ENCODE measurements at places on chromosomes 12 and 14.

- DNase-seq, result no peak
These were observed 236.7 kb downstream of the MDGA2 start for GRCh38 chr14:47438650-47439140.

- no peak for DNase-seq
These were observed 26.2 kb upstream of the TUNAR start for GRCh38 chr14:95850429-95850828.

- no peak for DNase-seq
These were observed 24.3 kb downstream of the GPRC5A start for GRCh38 chr12:12915656-12916055.

GRCh38 chr14:56002876-56003625 is 115.2 kb upstream of the PELI2 start:
- no peak for DNase-seq

GRCh38 chr14:68627868-68628604 is 164.8 kb downstream of the ZFP36L1 start:
- DNase-seq, result peak; percentile 82

- DNase-seq, result no peak
These were observed 10.7 kb upstream of the STX2 start for GRCh38 chr12:130849561-130850417.

DNA sequence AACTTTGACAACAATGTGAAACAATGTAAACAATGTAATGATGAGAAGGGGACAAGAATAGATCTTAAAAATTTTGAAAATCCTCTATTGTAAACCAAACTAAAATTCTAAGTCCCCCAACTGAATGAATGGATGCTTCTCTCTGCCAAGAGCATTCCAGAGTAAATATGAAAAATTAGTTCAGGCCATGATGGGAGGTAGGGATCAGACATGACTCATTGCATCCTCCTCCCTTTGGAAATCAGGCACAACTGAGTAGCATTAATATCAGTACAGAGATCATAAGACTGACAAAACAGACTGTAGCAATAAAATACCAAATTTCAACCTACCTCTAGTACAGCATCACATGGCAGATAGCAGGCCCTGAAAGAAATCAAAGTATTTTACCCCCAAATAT is 559.9 kb downstream of the C12orf50 start:
- no peak for DNase-seq

DNA sequence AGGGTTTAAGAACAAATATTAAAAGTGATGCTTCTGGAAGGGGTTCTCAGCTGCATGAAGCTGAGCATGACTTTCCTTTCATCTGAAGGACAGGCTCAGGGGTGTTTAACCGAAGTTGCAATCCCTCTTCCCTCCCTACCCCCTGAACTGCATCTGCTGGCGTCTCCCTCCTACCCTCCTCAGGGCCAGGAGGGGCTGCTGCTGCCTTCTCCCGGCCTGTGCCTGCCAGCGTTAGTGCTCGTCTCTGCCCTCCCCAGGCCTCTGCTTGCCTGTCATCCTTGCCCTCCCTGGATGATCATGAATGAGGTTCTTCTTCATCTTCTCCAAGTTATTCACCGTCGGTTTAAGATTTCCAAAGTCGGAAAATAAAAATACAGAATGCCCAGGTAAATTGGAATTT is 12.2 kb downstream of the SMOC1 start:
- DNase-seq, result no peak

GRCh38 chr12:12326262-12326661 is 23.8 kb downstream of the MANSC1 start:
- DNase-seq, result no peak

GRCh38 chr12:101619858-101620761 is 25.3 kb downstream of the MYBPC1 start:
- no peak for DNase-seq

DNA sequence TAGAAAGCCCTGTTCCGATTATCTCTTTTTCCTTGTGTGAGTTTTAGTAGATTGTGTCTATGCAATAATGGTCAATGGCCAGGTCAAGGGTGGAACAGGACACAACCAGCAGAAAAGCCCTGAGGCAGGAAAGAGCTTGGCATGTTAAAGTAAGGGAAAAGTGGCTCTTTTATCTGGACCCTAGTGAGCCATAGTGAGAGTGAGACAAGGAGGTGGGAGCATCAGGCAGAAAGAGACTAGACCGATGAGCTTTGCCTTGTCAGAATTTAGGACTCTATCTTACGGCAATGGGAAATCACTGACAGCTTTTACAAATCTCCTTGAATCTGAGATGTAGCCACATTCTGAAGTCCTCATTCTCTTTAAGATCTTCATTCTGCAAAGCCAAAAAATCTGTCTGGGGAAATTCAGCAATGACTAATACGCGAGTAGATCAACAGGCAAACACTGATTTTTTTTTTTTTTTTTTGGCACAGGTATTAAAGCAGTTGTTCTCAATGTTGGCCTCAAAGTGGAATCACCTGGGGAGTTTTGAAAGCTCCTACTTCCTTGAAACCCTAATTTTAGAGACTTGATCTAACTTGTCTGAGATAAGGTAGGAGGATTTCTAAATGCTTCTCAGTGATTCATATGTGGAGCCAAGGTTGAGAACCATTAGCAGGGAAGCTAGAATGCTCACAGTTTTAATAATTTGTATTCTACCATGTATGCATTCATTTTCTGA is 33.9 kb downstream of the TMEM19 start:
- DNase-seq, result no peak

DNA sequence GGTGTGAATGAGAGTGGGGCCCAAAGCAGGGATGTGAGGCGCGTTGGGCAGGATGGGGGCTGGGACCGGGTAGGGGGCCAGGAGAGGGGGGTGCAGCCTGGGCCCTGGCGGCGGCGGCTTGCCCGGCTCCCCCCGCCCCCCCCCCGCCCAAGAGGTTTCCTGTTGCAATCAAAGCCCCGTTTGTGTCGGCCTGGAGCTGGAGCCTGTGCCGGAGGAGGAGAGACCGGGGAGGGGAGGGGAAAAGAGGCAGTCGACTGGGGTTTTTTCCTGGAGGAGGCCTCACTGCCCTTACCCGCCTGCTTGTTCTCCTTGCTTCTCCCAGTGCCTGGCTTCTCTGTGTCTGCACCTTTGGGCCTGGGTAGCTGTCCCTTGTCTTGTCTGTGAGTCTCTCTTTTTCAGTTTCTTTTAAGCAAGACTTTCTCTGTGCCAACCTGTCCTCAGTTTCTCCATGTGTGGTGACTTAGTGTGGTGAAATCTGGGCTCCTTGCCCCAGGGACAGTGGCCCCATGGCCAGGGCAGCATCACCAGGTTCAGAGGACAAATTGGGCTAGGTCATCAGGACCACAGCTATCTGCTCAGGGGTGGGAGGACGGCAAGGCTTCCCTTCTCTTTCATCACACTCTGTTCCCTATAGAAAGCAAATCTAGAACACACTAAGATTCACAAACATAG is 8.5 kb downstream of the RARG start:
- no peak for DNase-seq

DNA sequence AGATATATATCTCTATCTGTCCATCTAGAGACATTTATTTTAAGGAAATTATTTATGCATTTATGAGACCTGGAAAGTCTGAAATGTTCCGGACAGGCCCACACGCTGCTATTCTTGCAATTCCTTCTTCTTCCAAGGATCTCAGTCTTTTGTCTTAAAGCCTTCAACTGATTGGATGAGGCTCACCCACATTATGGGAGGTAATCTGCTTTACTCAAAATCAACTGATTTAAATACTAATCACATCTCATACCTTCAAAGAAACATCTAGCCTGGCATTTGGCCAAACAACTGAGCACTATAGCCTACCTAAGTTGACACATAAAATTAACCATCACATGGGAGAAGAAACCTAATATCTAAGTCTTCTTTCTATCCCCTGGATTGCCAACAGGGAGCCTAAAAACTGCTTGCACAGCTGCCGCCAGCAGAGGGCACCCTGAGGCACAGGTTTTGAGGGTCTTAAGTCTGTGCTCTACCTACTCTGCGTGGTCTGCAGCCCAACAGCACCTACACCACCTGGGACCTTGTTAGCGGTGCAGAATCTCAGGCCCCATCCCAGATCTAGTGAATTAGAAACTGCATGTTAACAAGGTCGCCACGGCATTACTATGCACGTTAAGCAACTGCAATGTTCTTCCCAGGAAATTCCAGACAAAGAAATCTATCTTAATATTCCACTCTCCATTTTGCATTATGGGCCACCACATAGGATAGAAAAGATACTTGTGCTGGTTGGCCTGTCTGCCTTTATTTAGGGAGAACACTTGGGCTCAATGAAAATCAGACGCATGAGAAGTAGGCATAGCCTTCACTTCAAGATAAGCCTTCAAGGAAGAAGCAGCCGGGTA is 249.7 kb downstream of the FOXG1 start:
- DNase-seq, result peak; percentile 42

DNA sequence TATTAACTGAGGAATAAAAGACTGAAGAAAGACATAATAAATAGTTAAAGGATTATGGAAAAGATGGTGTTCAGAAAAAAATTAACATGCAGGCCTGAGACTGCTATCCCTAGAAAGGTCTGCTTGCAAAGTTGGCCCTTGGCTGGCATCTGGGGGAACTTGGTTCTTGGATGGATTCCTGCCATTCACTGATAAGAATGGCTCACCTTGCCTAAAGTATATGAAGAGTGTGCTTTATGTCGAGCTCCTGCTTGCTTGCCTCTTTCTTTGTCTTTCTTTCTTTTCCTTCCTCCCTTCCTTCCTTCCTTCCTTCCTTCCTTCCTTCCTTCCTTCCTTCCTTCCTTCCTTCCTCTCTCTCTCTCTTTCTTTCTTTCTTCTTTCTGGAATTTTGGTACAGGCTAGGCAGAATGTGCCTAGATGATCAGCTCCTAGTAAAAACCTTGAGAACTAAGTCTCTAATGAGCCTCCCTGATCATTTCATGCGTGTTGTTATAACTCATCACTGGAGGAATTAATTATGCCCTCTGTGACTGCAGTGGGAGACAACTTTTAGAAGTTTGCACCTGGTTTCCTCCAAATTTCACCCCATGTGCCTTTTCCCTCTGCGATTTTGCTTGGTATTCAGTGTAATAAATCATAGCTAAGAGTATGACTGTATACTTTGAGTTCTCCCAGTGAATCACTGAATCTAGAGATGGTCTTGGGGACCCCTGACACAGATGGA is 44.7 kb downstream of the IFT81 start:
- DNase-seq, result no peak

DNA sequence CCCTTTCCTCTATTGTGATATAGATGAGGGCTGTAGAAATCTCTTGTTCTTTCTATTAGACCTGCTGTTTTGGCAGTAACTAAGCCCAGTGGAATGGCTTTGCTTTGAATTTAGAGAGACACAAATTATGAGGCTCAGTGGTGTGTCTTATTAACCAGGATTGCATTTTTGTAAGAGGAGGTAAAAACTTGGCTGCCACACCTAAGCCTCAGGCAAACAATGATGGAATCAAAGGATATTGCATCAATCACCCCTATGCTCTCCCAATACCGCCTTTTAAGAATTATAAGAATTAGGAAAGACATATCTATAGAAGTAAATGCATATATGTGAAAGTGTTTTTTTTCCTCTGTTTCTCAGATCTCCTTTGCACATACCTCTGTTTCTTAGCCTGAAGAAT is 63.3 kb downstream of the ACSS3 start:
- DNase-seq, result no peak

DNA sequence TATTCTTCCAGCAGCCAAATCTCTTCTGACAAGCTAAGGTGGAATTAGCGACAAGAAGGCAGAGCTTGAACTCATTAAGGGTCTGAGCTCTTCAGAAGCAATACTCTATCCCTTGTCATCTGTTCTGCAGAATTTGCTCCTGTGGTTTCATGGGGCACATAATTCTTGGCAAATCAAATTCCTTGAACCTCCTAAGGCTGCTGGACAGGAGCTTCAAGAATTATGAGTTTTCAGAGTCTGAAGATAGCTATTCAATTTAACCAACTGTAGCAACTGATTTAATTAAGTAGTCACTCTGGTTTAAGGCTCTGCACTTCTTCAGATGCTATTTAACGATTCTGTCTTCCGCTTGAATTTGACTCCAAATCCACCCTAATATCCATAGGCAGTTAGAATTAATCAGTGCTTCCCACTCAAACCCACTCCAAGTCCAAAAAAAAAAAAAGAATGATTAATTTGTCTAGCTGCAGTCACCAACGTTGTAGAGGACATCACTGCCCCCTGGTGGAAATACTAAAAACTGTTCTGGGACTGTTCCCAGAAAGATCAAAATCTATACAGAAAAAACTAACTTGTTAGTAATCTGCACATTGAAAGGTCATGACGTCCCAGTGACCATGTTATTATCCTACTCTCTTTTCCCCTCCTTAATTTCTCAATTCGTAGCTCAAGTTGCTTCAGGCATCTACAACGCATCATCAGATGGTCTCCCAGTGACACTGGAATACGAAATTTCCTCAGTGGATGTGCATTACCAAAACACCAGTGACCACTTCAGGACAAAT is 169.9 kb downstream of the KIF21A start:
- DNase-seq, result no peak

GRCh38 chr12:66944365-66944764 is 265.5 kb upstream of the GRIP1 start:
- no peak for DNase-seq

DNA sequence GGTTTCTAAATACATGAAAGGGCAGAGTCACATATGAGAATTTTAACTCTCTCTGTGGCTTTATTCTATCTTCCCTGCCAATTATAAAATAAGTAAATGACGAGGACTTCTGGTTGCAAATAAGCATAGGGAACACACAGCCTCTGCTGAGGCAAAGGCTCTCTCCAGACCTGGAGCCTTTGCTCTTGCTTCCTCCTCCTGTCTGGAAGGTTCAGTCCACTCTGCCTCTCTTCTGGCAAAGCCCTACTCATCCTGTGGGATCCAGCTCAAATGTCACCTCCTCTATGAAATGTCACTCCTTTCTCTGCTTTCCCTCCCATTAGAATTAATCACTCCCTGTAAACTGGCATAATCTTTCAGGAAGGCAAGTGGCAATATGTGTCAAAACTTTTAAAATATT is 41.9 kb downstream of the PKP2 start:
- DNase-seq, result no peak

DNA sequence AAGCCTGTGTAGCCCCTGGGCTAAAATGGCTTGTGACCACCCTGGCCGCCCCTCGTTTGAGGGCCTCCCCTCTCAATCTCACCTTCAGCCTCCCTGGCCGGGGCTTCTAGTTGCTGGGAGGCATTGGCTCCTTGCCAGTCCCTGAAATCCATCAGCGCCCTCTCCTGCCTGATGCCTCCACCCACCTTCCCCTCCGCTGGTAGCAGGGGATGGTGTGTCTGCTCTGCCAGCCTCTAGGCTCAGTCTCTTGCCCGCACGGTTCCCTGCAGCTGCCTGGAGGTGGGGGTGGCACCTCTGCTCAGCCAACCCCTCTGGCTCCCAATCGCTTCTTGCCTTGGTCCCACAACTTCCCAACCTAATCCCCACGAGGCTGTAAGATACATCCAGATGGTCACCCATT is 167.9 kb downstream of the PHETA1 start:
- no peak for DNase-seq

GRCh38 chr12:42617622-42618021 is 28.1 kb upstream of the PRICKLE1 start:
- no peak for DNase-seq

DNA sequence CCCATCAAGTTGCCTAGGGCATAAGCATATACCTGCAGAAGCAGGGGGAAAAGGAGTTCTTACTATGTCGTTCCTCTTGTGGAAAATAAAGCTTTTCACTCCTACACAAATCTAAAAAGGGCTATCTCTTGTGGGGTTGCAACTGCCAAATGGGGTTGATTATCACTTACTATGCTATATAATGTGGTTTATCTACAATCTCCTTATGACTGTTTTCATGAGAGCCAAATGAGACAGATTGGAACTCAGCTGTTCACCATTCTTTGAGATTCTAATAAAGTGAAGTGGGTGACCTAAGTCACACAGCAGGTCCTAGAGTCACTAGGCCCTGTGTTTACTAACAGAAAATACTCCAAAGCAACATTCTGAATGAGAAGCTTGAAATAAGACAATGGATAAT is 47.7 kb downstream of the CIT start:
- no peak for DNase-seq
